Dermis microvascular lymphatic vessel endothelial cell (primary cell): ENCODE measurements at places on chromosomes 6 and 20. TPM values are rescaled to one million over a fixed set of nuclear protein-coding genes. Genes with fewer than 3 reads are reported as not detected.

GRCh38 chr6:132763269-132763668, 5.6 kb upstream of the VNN2 start:
- no peak for DNase-seq

- DNase-seq = no peak
Measured at GRCh38 chr20:58822149-58822548, 28.6 kb downstream of the GNAS-AS1 start.

- no peak for DNase-seq
Measured at GRCh38 chr6:148693882-148694484, 52.8 kb upstream of the UST start.

DNA sequence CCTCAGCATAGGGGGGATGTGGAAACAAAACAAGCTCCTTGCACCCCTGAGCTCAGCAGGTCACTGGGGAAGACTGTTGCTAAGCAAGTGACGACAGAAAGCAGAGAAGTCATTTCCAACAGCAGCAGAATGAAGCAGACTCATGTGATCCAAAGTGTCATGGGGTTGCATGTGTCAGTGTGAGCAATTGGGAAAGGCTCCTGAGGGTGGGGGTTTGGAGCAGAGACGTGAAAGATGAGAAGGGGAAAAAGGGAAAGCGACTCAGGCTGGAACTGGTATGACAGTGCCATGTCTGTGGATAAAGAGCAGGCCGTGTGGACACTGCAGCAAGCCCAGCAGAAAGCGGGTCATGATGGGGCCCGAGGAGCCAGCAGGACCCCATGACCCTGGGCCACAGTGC, 363.9 kb downstream of the PREX1 start:
- DNase-seq = no peak

DNA sequence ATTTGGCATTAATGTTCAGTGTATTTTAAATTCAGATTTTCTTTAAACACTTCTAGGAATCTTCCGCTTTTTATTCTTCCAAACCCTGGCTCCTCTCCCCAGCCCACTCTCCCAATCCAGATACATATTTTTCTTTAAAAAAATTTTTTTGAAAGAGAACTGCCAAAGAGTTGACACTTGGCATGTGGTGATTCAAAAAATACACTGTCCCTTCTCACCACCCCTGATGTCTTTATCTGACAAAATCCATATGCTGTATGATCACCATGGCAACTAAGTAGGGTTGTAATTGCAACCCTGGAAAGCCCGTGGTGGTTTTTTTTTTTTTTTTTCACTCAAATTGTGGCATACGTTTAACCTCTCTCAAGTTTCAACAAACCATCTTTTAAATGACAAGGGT, 355.8 kb upstream of the SASH1 start:
- DNase-seq = no peak

CLPSL2 gene
- not detected in 2 replicates for total RNA-seq

ETV7 gene
- 0.13 TPM in 2 replicates for total RNA-seq
